Lung (tissue), 17 donors: ENCODE measurements at places on chromosomes 2 and 18. TPM values are rescaled to one million over a fixed set of nuclear protein-coding genes. Genes with fewer than 3 reads are reported as not detected.

LONRF2 gene
- 4.4 TPM for total RNA-seq

MBOAT2 gene
- total RNA-seq, result 72.9 TPM

ERICH2 gene
- total RNA-seq, result 5.6 TPM

FHOD3 gene
- total RNA-seq, result 4.4 TPM

- peak; percentile 67 for DNase-seq
Observed at GRCh38 chr2:217918308-217919024, 84.3 kb downstream of the TNS1 start.

GAREM1 gene
- 12.6 TPM for total RNA-seq

PROC gene
- 0.37 TPM for total RNA-seq

- DNase-seq, result no peak
Observed at GRCh38 chr2:178811901-178812300, 4.7 kb upstream of the TTN start.

DNA sequence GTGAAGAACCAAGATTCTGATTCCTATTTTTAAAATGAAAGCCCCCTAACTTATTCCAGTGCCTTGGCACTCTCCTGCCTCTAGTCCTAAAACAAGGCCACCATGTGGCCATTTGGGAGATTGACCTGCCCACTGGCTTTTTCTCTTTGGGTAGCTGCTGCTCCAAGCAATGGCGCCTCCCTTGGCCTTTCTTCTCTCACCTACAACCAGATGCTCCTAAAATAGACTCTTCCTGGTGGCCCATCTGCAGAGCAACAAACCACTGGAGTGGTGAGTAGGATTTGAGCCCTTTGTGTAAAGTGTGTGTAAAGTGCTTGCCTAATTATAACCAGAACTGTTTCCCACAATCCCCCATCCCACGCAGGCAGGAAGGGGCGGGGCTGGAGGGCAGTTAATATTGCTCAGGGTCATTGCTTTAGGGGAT is 114.2 kb downstream of the FHOD3 start:
- no peak for DNase-seq

M1AP gene
- 0.83 TPM for total RNA-seq

- no peak for DNase-seq
Observed at GRCh38 chr2:180819106-180819505, 161.3 kb upstream of the UBE2E3 start.

DNA sequence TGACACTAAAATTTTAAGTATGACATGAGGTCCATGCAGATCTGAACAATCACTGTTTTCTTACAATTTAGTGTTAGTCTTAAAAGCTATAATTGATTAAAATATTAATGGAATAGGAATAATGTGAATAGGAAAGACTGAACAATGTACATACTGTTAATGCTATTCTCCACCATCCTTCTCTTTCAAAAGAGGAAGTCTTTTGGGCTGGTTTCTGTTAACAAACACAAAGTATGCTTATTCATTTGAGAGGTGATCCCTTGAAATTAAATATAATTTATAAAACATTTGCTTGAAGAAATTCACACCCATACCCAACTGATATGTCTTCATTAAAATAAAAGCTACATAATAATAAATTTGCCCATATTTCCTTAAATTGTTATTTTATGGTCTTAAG is 2.3 kb downstream of the STPG4 start:
- DNase-seq, result no peak

DNA sequence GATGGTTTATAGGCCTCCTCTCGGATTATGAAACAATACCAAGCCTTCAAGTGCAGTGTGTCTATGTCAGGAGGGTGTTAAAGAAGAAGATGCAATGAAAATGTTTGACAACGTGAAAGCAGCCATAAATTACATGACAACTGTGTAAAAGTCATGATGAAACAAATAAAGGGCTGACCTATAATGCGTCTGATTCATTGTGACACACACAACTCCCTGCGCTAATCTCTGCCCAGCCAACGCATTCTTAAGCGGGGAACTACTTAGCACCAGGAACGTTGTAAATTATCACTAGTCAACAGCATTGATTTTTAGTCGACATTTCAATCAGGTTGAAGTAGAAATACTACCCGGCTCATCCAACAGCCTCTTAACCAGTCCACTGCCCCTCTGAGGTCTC is 26.8 kb downstream of the BCL11A start:
- no peak for DNase-seq

GRCh38 chr2:232528746-232529460 is 2.9 kb downstream of the CHRND start:
- no peak for DNase-seq

UBE2E3 gene
- 44.1 TPM for total RNA-seq

DES gene
- 88.7 TPM for total RNA-seq

GRCh38 chr18:40708726-40709125 is 1246.3 kb upstream of the PIK3C3 start:
- DNase-seq, result no peak

DNA sequence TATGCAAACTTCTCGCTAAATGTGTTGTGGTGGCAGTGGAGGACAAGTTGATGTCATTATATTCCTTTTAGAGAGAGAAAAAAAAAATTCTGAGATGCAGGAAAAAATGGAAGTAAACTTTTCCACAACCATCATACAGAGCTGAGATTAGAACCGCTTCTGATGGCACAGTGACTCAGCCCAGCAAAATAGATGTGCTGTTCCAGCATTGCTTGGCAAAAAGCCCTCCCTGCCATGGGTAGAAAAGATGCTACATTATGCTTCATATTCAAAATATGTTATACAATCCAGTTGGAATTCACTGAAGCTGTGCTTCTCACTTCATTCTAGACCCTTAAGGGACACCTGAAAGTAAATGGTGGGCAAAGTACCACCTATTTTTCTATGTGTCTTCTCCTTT is 1047.6 kb upstream of the FANCL start:
- no peak for DNase-seq

RND3 gene
- total RNA-seq, result 43.7 TPM

GRCh38 chr2:10752236-10752635 is 30.8 kb downstream of the ATP6V1C2 start:
- no peak for DNase-seq

GRCh38 chr2:236485519-236485918 is 84.1 kb upstream of the ACKR3 start:
- DNase-seq, result no peak

MYO5B gene
- total RNA-seq, result 24.5 TPM

GRCh38 chr2:225090746-225091145 is 48.5 kb upstream of the DOCK10 start:
- DNase-seq, result no peak

NAT8 gene
- total RNA-seq, result not detected

- DNase-seq, result peak; percentile 98
Observed at GRCh38 chr18:48951448-48952286, 902 bp upstream of the SMAD7 start.

RNF125 gene
- 9.2 TPM for total RNA-seq

KANSL3 gene
- total RNA-seq, result 49.1 TPM

MC2R gene
- not detected for total RNA-seq

- peak; percentile 89 for DNase-seq
Observed at GRCh38 chr2:163735685-163736432, at the start of gene FIGN. FIGN (minus strand) TSS chr2:163736008; CDS start chr2:163734927, 1,081 bp downstream.

DNA sequence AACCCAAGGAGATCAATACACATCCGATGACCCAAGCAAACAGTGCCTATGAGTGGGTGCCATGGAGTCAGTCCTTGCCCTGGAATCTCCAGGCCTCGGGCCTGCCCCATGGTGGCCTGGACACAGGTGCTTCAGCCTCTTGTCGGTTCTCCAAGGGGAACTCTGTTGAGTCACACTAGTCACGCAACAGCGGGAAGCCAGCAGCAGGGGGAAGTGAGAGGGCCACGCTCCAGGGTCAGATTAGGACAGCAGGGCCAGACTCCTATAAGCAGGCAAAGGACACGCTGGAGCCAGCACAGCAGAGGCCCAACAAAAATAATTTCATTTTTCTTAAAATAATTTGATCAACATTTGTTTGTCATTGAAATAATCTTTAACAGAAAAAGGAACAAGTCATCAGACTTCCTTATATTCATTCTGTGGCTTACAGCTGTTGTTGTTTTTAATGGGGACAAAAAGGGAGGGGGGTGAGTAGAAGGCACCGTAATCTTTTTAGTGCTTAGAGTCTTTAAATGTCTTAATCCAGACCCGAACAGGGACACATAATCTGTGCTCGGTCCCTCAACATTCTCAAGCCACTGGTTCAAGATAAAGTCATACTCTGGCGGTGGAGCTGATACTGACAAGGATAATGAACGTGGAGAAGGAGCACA is 16.4 kb upstream of the ARMC9 start:
- DNase-seq, result no peak

DNA sequence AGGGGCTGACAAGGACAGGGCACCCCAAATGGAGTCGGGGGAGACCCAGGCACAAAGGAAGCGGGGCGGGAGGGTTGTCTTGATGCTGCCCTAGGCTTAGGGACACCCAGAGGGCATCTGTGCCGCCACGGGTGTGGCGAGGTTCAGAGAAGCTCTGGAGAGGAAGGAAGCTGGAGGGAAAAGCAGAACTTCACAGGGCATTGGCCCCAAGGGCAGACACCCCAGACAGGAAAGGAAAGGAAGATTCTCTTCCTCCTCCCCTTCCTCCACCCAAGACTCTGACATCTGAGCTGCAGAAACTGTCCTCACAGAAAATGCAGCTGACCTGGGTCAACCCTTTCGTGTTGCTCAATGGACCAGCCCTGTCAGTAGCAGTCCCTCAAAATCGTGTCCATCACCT is 25.6 kb downstream of the DNMT3A start:
- peak; percentile 46 for DNase-seq

GRCh38 chr18:67919316-67919715 is 402.8 kb upstream of the DSEL start:
- no peak for DNase-seq

DNA sequence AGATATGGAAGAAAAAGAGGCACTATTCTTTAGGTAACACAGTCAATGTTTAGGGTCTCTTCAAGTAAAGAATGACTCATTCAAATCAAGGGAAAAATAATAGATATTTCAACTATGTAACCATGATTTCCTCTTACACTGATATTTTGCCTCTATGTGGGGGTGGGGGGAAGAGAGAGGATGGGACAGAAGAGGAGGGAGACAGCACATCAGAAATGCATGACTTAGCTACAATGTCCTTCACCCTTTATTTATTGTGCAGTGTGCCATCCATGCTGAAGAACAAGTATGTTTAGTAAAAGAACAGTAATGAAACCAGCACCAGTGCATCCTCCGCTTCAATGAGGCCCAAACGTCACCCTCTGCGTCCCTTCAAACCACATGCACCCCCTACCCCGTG is 204.8 kb downstream of the HDAC4 start:
- no peak for DNase-seq

GRCh38 chr2:64807417-64807816 is 153.7 kb upstream of the SERTAD2 start:
- DNase-seq, result no peak

GRCh38 chr2:147439986-147440385 is 404.8 kb upstream of the ACVR2A start:
- no peak for DNase-seq

LRPPRC gene
- total RNA-seq, result 63.3 TPM

DNA sequence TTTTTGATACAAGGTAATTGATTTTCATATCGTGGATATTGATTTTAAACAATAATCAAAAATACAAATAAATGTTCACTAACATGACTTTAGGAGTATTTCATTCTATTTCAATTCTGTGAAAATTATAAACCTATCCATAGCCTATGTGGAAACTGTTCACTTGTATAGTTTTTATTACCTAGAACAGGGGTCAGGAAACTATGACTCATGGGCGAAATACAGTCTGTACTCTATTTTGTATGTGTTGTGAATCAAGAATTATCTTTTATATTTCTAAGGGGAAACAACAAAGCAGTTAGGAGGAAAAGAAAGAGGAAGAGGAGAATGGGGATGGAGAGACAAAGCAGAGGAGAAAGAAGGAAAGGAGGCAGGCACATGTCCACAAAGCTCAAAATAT is 181.7 kb upstream of the VRK2 start:
- DNase-seq, result no peak

DNA sequence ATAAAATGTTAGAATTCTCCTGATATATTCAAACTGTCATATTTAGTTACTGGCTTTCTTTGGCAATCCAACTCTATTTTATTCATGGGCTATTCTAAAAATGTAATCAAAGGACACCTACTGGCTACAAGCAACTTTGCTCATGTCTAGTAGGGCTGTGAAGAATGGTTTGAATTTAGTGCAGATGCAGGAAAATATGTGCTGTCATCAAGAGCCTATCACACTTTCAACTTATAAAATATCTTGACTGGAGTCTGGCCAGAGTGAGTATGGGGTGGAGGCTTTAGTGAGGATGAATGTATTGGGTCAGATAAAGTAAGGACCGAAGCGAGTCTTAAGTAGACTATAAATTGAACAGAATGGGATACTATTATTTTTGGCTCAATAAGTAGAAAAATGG is 343.4 kb upstream of the SPRED2 start:
- DNase-seq, result no peak

DNA sequence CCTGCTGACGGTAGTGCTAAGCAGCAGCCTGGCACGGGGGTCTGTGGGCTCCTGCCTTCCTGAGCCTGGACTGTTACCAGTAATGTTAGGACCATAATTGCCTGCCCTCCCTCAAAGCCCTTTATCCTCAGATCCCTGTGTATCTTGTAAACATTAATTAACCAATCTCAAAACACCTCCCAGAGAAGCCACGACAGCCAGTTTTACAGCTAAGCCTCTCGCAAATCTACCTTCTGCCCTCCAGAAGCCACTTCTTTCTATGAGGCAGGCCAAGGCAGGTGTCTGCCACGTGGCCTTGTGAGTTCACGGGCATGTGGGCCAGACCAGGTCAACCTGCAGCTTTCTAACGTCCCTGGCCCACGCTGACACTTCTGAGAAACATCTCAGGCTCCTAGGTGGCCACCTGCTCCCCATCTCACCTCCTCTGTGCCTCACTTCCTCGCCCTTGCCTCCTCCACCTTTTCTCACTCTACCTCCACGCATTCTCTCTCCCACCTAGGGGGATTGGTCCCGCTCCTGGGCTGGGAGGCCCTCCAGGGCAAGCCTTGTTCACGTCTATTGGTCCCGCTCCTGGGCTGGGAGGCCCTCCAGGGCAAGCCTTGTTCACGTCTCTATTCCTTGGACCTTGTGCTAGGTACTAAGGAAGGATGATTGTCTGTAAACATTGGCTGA is 64.3 kb downstream of the EDAR start:
- no peak for DNase-seq
